NCI-H526 treated with DMSO at 0.1 percent for 48 hours (cell line): ENCODE measurements at places on chromosomes 2 and 18.
A peak's percentile ranks its signal among the peaks of the same experiment; 100 is the strongest.

DNA sequence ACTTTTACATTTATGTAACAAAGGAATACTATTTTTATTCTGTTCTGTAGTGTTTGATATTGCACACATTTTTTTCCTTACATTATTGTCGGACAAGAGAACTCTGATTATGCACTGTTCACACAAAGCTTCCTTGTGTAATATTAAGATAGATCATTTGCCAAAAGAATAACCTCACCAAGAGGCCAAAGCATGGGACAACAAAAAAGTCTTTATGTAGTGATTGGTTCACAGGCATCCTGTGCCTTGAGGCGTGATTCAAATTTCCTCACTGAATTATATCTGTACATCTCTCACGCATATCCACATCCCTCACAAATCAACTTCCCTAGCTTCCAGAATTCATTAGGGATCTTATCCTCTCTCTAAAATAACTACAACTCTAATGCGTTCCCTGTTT, 642.7 kb downstream of the NR4A2 start:
- peak; percentile 9 for DNase-seq

DNA sequence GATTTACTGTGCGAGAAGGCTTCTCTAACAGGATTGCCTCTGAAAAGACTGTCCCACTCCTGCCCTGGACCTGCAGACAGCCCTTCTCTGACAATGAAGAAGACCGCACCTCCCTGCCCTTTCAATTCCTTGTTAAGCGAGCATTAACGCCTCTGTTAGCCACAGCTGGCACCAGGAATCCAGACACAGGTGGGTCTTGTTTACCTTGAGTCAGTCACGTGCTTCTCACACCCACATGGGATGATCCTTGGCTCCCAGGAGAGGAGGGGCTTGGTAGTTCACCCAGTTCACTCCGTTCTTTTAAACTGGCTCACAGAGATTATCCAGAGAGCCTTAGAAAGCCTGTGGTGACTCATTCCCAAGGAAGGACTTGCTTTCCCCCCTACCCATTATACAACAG, 410.5 kb upstream of the MEIS1 start:
- DNase-seq = no peak

DNA sequence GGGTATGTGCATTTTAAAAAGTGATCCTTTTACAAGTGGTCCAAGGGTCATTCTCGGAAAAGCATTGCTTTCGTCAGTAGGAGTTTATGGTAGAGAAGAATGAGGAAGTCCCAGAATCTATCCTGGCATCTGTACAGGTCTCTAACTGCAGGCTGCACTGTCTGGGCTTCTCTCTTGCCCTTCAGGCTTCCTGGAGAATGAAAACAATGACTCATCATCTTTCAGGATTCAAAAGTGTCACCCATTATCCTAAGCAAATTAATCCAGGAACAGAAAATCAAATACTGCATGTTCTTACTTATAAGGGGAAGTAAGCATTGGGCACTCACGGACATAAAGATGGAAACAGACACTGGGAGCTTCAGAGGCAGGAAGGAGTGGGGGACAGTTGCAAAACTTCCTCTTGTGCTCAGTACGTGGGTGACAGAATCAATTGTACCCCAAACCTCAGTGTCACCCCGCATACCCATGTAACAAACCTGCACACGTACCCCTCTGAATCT, 60.2 kb upstream of the TXNDC2 start:
- DNase-seq = no peak

GRCh38 chr2:43178602-43179542, 47.5 kb downstream of the ZFP36L2 start:
- DNase-seq = no peak

DNA sequence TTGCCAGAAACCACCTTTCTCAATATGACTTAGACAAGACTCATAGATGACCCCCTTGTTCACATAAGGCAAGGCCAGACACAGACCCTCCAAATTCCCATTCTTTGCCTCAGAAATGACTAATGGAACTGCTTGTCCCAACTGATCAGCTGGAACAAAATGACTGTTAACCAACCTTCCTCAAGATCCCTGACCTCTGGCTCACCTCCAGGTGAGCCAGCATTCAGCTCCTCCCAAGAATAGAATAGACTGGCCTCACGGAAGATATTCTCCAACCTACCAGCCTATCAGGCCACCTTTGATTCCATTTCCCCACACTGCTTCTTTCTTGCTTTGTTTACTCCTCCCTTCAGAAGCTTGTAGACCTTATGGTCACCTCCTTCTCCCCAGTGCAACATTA, 195.7 kb upstream of the VWC2L start:
- DNase-seq = no peak

DNA sequence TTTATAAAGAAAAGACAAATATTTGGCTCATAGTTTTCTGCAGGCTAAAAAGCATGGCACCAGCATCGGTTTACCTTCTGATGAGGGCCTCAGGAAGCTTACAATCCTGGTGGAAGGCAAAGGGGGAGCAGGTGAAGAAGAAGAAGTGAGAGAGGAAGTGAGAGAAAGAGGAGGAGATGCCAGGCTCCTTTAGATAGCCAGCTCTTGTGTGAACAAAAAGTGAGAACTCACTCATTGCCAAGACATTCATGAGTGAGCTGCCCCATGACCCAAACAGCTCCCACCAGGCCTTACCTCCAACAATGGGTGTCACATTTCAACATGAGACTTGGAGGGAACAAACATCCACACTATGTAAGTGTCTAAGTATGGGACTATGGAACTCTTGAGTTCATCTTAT, 14.3 kb downstream of the CCDC150 start:
- DNase-seq = no peak

DNA sequence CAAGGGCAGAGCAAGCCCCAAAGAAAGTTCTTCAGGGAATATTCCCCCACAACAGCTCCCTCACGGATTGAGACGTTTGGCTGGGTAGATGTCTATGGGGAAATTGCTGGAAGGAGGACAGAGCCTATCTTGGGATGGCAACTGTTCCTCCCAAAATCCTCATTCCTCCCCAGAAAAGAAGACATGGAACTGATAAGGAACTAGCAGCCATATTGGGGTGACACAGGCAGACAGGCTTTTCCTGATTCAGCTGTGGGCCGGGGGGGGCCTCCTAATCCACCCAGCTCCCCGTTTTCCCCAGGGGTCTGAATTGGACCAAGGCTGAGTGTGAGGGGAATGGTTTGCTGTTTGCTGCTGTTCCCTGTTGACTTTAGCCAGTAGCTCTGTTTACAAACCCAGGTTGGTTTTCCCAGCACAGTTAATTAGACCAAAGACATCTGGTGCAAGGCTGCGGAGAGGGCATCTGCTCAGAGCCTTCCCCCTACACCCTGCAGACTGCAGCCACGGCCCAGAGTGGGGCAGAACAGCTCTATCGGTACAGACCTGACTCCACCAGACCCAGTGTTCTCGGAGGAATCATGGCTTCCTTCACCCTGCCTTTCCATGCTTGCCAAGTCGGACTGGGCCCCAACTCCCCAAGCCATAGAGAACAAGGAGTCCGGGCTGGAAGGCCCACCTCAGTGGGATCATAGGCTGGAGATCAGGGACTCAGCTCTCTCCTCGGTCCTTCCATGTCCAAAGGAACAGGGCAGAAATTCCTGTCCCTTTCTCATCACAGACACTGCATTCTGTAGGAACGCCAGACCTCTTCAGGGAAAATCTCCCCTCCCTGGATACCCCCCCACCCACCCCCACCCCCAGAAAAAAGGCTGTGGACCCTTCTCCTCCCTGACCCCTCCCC, 1.7 kb upstream of the PKDCC start:
- DNase-seq = peak; percentile 42

DNA sequence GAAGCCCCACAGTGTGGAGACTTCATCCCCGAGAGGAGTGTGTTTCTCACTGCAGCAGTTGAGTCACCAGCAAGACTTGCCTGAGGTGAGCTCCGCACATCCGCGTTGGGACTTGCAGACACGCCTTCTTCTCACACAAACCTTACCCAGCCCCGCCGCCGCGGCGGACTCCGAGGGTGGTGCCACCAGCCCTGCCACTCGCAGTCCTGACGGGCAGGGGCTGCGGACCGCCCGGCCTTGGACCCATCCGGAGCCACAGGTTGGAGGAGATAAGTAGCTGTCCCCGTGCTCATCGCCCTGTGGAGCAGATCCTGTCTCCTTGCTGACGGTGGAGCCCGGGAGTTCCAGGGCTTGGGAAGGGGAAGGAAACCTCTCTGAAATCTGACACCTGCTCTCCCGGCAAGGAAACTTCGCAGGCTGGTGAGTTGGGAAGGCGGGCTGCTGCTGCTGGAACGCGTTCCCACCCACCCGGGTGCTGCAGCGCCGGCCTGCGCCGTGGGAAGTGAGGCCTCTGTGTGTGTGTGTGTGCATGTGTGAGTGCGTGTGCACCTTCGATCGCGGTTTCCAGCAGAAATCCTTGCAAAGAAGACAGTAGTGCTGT, at the start of gene RAB27B:
RAB27B (plus strand) TSS at position 197 of the 601 bp plus-strand sequence. CDS start 49,109 bp downstream, outside the sequence.
- peak; percentile 47 for DNase-seq

DNA sequence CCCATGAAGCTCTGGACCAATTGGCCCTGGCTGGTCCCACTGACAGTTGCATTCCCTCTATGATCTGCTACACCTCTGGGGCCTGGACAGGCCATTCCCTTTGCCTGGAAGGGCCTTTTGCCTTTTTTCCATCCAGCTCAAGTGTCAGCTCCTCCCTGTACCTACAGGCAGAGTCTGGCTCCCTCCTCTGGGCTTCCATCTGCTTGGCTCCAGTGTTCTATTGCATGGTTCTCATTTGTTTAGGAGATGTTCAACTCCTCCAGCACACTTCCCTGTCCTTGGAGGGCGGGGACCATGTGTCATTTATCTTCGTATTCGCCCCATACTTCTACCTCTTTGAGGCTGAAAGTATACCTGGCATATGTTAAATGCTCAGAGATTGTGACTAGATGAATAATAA, 61.1 kb downstream of the PRKCE start:
- DNase-seq = no peak

DNA sequence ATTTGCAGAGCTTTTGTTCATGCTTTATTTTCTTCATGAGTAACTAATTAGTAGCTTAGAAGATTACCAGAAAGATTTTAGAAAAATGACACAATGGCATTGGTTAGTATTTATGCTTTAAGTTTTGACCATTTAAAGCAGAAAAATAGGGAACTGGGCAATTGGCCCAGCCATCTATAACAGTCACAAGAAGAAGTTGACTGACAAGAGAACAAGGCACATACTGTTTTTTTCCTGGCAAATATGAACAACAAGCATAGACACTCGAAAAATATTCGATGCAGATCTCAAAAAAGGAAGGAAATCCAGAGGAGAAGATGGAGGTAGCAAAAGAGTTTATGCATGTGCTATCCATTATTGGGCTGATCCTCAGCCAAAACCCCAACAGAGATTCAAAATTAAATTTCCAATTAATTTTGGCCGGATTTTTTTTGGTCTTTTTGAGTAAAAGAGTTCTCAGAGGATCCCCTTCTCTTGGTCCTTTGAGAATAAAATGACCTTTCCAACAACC, 200.8 kb upstream of the SLC35G4 start:
- DNase-seq = no peak

GRCh38 chr18:10669441-10670100, 143.7 kb downstream of the NAPG start:
- no peak for DNase-seq

- DNase-seq = peak; percentile 55
Measured at GRCh38 chr2:207767461-207768167, 2.1 kb downstream of the FZD5 start.

DNA sequence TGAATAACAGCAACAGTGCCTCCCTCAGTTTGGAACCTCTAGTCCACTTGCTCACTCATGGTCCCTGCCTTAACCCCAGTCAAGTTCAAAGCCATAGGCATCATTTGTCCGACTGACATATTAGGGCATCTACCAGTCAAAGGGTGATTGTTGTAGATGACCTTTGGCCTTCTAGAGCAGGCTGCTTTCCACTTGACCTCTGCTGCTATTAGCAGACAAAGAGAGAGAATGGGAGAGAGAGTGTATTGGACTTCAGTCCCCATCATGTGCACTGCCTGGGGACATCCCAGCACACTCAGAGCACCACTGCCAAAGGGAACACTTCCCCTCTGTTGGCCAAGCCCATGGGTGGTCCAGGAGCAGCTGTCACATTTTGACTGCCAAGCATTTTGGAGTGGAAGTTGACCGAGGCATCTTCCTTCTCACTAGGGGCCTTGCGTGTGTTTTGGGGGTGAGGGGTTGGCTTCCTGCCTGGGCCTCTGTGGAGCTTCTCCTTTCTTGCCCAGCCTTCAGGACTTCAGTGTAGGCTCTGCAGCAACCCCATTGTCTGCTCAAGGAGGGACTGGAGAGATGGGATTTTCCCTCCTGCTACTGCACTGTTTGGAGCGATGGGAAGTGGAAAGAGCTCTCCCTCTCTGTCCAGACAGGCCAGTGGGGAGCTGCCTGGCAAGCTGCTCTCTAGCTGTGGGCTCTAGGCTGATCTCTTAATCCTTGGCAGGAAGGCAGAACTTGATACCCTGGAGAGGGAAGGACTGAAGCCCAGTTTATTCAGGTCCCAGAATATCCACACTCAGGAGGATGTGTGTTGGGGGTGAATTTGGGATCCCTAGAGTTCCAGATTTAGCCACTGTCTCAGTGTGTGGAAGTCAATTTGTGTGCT, 68.1 kb downstream of the TMEM247 start:
- DNase-seq = no peak

DNA sequence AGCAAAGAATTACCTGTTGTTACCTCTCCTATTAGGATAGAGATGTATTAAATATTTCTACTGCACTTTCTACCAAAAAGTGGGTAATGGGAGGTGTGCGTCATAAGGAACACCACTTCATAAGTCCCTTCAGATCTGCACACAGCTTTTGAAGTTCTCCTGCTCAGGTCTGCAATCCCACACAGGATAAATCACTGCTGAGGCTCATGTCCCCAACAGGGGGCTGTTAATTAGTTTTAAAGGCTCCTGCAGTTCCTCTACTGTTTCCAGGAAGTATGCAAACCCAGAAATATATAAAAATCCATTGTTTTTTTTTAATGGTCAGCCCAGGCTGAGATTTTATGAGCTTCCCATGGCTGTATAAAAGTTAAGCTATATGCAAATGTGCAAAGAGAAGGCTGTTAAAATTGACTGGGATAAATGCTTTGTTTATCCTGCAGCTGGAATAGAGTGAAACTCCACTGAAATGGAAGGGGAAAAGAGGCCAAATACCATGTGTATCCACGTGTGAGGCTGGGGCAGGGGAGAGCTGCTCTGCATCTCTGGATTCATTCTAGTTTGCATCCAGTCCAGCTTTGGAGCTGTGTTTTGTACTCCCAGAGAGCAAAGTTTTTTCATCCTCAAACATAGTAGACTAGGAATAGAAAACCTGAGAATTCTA, 903.7 kb downstream of the TDRD15 start:
- peak; percentile 16 for DNase-seq

DNA sequence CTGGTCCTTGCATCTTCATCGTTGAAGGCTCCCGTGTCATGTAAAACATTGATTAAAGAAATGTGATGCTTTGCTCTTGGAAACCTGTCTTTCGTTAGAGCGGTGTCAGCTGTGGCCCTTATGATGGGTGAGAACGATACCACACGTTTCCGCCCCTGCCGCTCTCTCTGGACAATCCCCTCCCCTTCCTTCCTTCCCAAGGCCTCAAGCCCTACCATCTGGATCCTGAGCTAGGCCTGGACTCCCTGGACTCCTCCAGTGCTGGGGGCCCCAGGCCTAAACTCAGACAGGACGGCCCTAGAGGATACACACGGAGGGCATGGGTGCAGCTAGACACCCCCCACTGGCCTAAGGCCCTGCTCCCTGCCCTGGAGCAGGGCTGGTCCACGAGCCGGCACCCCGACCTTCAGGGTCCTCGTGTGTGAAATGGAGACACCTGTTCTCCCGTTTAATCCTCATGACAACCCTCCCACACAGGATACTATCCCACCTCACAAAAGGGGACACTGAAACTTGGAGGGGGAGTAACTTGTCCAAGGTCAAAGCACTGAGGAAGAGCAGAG, 13.2 kb downstream of the BIN1 start:
- no peak for DNase-seq
